ENCODE measurements at places on chromosomes 12 and 14.

DNA sequence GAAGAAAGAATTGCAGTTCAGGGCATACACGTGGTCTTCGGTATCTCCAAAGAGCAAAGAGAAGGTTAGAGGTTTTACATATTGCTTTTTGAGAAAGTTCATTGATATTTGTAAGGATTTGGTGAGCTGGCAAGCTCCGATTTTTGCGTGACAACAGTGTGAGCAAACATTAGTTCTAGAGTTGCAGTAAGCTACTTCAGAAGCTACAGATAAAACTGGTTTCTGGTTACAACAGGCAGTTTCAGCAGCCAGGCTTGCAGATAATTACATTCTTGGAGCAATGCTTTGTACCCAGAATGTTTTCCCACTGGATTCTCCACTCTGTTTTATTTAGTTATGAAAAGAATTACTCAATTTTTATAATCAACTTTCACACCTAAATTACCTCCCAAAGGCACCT, 28.2 kb downstream of the KLRK1 start:
- no peak for DNase-seq

- DNase-seq: no peak
Observed at GRCh38 chr14:100091386-100091785, 26.2 kb downstream of the EVL start.

GRCh38 chr14:103889313-103890051, 38.8 kb upstream of the TDRD9 start:
- DNase-seq: no peak

DNA sequence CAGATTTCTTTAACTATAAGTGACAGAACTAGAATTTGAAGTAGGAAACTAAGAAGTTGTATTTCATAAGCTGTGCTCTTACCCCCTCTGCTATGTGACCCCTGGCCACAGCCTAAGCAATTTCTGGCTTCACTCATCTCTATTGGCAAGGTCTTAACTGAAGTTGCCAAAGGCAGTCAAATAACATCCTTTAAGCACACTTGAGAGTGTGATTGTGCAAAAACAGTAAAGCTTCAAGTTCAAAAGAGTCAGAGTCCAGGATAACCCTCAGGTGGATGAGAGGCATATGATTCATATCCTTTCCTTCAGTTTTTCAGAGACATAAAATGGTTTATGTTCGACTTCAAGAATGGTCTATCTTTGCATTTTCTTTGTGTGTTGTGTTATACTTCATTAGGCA, 45.2 kb downstream of the GRIP1 start:
- DNase-seq: no peak

GRCh38 chr14:103007555-103007954, 49.8 kb downstream of the CDC42BPB start:
- DNase-seq: no peak

DNA sequence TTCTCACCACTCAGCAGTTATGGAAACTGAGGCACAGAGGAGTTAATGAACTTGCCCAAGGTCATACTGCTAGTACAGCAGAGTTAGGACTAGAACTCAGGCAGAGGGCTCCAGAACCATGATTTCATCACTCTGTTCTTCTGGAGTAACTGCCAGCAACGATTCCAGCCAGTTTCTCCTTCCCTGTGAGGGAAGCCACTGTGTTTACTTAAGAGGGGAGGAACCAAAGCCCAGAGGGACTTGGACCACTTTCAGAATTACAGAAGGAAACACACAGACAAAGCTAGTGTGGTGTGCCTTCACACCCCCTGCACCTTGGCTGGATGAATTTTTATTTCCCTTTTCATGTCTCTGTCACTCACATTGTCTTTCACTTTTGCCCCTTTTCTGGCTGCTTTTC, 398.2 kb downstream of the DPF3 start:
- no peak for DNase-seq

GRCh38 chr12:22230280-22230794, 104.2 kb downstream of the ST8SIA1 start:
- DNase-seq: no peak

DNA sequence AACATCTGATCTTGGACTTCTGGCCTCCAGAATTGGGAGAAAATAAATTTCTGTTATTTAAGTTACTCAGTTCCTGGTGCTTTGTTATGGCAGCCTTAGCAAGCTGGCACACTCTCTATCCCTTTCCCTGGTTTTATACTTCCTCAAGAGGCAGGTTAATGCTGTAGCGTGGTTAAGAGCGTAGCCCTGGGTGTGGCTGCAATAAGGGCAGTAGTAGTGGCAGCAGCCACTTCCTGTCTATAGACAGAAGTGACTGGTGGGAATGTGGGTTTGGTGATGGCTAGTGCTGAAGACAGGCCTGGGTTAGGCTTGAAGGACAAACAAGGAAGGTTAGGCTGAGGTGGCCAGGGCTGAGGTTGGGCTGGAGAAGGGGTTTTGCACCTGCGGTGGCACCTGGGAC, 3.6 kb upstream of the LGALS3 start:
- no peak for DNase-seq

DNA sequence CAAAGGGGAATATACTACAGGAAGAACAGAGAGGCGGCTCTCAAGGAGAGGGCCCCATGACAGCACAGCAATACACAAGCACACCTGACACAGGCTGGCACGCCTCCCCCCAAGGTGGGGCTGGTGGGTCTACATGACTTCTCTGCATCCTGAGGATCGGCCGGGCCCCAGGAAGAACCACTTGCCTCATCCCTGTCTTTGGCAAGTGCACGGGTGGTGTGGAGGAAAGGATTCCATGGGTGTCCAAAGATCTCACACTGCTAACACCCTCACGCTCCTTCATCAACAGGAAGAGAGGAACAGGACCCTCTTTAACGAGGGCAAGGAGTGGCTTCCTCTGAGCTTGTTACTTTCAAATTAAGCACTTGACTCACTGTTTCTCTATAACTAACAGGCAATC, 7.3 kb downstream of the VAMP1 start:
- no peak for DNase-seq

DNA sequence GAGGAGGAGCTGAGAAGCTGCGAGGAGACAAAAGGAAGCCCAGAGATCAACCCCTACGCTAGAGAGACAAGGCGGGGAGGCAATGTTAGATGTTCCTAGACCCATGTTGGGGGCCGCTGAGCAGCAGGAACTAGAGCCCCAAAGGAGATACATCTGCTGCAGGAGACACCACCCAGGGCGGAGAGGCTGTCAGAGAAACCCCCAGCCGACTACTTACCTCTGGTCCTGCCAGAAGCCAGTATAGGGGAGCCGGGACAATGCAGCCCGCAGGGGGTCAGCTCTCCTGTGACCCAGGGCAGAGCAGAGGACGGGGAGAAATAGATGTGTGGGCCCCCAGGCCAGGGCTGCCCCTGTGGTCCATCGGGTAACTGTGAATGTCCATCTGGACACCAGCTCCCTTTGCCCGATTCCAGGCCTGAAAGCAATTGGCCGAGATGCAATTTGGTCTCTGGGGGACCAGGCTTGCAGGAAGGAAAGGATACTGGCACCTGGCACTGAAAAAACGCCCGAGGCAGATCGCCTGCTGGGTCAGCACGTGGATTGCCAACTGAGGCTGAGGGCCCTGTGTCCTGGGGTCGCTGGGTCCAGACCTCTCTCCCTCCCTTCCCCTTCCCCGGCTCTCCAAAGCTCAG, 34.9 kb downstream of the SYNE3 start:
- DNase-seq: no peak

- no peak for DNase-seq
Observed at GRCh38 chr12:38201461-38202276, 114.9 kb upstream of the ALG10B start.

DNA sequence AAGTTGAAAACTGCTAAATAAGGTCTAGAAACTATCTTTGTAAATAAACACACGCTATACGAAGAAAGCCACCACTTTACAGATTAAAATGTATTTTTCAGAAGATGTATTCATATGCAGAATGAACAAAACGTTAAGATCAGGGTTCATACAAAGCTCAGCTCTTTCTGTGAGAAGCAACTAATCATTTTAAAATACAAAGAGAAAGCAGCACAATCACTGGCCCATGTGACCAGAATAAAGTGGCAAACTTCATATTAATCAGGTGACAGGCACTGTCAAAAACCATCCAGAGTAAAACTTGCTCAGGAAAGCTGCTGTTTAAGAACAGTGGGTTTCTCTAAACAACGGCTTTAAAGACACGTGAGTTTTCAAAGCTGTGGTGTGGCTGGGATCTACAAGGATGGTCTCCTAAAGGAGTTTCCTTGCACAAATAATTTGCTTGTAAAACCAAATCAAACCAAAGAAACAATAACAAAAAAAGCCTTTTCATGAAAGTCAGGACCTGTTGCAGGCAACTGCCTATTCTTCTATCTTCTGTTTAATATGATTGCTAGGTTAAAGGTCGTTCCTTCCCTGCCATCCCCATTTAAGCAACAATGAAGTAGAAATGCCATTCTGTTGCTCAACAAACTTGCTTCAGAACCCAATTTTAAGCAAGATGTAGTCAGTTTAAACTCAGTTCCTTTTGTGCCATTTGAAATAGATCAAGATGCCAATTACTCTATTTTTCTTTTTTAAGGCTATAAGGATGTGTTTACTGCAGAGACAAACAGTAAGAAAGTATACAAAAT, 22.3 kb downstream of the SEL1L start:
- DNase-seq: no peak

- no peak for DNase-seq
Observed at GRCh38 chr14:37369425-37369824, 171.7 kb downstream of the MIPOL1 start.

GRCh38 chr12:45439039-45439438, 223.1 kb downstream of the ANO6 start:
- no peak for DNase-seq

DNA sequence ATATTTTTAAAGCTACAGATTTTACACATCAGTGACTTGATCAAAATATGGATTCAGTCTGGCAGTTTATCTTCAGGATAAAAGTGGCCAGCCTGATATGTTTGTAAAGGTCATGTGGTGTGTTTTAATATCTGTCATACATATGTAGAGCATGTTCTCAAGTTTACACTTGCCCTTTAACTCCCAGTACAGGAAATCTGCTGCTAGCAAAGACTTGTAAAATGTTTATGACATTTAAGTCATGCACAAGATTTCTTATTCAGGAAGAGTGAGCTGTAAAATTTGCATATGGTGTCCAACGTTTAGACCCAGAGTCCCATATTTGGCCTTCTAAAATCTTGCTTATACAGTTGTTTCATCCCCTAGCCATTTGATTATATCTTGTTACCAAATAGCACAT, 197.5 kb upstream of the FLRT2 start:
- no peak for DNase-seq

- no peak for DNase-seq
Observed at GRCh38 chr14:45249856-45250575, 3.0 kb downstream of the MIS18BP1 start.

DNA sequence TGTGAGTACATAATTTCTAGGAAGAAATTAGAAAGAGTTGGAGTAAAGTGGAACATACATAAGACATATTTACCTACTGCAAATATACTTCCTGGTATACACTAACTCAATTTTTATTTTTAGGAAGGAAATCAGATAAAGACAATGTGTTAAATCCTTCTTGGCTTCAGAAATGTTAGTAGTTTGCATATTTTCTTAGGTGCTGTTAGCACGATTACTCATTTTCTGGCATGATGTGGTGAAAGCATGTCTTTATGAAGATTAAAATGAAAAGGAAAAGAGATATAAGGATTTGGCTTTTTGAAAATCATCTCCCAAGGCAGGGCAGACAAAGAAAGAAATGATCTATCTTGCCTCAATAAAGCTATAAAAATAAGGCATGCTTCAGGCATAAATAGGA, 287.6 kb upstream of the E2F7 start:
- no peak for DNase-seq

DNA sequence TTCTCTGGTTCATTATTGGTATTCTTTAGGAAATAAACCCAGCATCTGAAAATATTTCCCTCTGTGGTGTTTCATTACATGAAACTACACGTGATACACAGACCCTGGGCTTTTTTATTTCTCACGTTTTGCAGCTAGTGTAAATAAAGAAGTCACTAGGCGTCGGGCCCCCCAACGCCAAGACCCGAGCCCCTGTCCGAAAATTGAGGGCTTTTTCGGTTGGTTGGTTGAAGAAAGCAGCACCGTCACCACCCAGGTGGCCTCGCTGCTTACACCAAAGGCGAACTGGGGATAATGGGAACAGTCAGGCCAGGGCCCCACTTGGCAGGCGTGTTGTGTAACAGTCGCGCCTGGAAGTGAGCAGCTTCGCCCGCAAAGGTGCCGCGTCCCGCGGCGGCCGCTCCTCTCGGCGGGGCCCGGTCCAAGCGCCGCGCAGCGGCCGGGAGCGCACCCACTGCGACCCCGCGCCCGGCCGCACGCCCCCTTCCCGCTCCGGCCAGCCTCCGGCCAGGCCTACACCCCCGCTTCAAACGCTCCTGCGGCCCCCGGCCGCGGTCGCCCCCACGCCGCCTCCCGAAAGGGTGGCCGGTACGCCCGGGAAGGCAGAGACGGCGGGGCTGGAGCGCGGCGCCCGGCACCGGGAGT, 1.2 kb downstream of the DUSP16 start:
- DNase-seq: peak; percentile 11
